ENCODE measurements at places on chromosomes 13 and 19.

DNA sequence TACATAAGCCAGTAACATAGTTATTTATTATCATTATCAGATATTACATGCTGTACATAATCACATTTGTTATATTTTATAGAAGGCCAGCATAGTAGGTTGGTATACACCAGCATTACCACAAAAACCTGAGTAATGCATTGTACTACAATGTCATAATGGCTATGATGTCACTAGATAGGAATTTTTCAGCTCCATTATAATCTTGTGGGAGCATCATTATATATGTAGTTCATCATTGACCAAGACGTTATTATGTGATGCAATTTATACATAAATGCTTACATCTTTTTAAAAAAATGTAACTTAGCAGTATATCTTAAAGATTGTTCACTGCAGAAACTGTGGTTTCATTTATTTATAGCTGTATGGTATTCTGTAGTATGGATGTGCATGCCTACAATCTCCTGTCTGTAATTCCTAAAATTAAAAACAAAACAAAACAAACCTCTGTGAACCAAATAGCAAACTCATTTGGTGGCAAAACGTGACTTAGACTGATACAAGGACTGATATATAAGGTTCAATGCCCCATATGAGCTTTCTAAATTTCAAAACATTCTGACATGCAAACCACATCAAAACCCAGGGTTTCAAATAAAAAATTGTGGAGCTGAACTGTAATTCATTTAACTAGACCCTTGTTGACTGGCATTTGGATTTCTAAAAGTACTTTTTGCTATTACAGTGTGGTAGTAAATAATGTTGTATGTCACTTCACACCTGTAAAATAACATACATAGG, 250.9 kb downstream of the DLEU7 start:
- no peak for DNase-seq

DNA sequence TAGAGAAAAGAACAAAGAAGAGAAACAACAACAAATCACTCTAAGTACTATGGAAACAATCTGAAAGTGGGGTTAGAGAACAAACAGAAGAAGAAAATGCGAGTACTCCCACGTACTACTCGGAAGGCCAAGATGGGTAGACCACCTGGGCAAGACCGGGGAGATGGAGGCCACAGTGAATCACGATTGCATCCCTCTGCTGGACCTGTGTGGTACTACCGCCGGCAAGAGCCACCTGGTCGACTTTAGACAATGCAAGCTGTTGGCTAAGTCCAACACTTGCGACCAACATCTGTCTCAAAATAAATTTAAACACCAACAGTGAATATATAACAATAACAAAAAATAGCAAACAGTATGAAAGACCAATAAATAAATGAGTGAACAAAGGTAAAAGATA, 45.5 kb upstream of the ZNF91 start:
- no peak for DNase-seq

DNA sequence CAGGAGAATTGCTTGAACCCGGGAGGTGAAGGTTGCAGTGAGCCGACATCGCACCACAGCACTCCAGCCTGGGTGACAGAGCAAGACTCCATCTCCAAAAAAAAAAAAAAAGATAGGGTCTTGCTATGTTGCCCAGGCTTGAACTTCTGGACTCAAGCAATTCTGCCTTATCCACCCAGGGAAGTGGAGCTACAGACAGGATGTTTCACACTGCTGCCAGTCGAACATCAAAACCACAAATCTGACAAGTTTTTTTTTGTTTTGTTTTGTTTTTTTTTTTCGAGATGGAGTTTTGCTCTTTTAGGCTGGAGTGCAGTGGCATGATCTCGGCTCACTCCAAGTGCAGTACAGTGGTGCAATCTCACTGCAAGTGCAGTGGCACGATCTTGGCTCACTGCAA, 10.8 kb downstream of the XPO4 start:
- DNase-seq, result no peak

GRCh38 chr13:109156181-109156935, 526.9 kb downstream of the MYO16 start:
- peak; percentile 57 for DNase-seq

GRCh38 chr13:65914716-65915115, 1315.4 kb downstream of the PCDH9 start:
- DNase-seq, result no peak

DNA sequence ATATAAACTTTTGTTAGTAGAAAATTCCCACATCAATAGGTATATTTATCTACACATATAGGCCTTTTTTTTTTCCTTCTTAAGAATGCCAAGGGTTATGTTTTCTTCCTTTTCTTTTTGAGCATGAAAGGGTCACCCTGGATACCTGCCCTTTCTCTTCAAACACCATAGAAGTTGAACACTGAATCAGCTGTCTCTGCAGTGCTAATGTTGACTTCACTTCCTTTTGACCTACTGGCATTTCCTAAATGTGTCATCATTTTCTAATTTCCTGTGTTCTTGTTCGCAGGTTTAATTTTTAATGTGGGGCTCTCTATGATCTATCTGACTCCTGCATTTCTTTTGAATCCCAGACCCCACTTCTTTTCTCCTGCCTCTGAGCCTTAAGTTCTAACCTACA, 532.0 kb downstream of the GPC6 start:
- peak; percentile 12 for DNase-seq

DNA sequence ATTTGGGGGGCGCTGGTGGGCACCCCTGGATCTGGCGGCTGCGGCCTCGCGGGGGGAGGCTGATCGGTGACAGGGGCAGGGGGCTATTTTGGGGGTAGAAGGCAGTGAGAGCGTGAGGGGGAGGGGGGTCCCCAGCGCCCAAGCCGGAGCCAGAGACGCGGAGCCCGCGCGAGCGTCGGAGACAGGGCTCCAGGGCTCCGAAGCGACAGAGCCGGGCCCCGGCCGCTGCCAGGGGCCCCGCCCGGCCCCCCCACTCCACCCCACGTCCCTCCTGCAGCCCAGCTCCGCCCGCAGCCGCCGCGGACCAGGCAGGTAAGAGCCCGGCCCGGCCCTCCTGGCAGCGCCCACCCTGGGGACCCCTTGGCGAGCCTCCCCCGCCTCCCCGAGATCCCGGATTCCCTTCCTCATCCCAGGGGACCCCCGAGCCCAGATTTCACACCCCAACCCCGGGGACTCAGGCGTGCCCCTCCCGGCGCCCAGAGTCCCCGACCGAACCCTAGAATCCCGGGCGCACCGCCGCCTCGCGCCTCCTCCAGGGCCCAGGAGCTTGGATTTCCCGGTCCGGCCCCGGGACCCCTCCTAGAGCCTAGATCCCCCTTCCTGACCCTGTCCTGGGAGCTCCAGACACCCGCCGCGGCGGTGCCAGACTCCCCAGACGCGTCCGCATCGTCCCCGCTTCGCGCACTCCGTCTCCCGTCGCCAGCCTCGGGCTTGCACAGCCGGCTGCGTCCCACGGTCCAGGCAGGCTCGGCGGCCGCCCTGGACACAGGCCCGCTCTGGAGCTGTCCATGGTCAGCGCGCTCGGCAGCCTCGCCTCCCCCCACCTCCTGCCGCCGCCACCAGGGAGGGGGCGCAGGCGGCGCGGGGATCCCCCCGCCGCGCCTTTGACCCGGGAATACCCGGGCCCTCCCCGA, at the start of gene PPFIA3:
Gene PPFIA3 (plus strand): TSS at position 134 of the 914 bp plus-strand sequence. CDS start 8,330 bp downstream, outside the sequence.
- peak; percentile 72 for DNase-seq

DNA sequence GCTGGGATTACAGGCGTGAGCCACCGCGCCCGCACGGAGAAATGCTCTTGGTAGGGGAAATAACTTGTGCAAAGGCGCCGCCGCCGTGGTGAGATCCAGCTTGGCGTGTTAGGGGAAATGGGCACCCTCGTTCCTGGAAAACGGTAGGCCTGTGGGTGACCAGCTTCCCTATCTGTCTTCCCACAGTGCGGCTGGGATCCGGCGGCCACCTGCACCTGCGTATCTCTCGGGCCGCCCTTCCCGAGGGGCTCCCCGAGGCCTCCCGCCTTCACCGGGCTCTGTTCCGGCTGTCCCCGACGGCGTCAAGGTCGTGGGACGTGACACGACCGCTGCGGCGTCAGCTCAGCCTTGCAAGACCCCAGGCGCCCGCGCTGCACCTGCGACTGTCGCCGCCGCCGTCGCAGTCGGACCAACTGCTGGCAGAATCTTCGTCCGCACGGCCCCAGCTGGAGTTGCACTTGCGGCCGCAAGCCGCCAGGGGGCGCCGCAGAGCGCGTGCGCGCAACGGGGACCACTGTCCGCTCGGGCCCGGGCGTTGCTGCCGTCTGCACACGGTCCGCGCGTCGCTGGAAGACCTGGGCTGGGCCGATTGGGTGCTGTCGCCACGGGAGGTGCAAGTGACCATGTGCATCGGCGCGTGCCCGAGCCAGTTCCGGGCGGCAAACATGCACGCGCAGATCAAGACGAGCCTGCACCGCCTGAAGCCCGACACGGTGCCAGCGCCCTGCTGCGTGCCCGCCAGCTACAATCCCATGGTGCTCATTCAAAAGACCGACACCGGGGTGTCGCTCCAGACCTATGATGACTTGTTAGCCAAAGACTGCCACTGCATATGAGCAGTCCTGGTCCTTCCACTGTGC, 2.4 kb downstream of the GDF15 start:
- DNase-seq, result peak; percentile 66

- DNase-seq, result peak; percentile 72
These were observed 12.5 kb downstream of the PEPD start for GRCh38 chr19:33508941-33509614.

- peak; percentile 56 for DNase-seq
These were observed at the start of gene TRAPPC6A for GRCh38 chr19:45177817-45178261. Gene TRAPPC6A (minus strand): TSS chr19:45178237. CDS start chr19:45178218, 19 bp downstream.

GRCh38 chr13:23119131-23119530, 61.6 kb upstream of the SGCG start:
- no peak for DNase-seq

- DNase-seq, result no peak
These were observed 68.8 kb downstream of the CBY2 start for GRCh38 chr13:45770886-45771285.

- no peak for DNase-seq
These were observed 11.4 kb downstream of the CSNK1A1L start for GRCh38 chr13:37094099-37094498.

DNA sequence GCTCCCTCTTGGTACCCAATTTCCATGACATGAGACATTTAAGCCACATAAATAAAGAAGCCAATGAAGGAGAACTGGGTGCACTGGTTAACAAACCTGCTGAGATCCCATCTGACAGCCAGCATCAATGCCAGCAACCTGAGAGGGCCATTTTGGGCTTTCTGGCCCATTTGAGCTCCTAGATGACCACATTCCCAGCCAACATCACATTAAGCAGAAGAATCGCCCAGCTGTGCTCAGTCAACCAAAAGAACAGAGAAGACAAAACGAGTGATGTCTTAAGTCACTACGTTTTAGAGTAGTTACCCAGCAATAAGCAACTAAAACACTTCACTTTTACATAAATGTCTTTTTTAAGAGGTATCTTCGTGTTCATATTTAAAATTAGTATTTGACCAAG, 21.9 kb downstream of the LCP1 start:
- no peak for DNase-seq

GRCh38 chr19:44072543-44073401, 813 bp downstream of the ZNF284 start:
- DNase-seq, result no peak

GRCh38 chr19:38640368-38640767, 7.1 kb upstream of the ACTN4 start:
- DNase-seq, result peak; percentile 71

DNA sequence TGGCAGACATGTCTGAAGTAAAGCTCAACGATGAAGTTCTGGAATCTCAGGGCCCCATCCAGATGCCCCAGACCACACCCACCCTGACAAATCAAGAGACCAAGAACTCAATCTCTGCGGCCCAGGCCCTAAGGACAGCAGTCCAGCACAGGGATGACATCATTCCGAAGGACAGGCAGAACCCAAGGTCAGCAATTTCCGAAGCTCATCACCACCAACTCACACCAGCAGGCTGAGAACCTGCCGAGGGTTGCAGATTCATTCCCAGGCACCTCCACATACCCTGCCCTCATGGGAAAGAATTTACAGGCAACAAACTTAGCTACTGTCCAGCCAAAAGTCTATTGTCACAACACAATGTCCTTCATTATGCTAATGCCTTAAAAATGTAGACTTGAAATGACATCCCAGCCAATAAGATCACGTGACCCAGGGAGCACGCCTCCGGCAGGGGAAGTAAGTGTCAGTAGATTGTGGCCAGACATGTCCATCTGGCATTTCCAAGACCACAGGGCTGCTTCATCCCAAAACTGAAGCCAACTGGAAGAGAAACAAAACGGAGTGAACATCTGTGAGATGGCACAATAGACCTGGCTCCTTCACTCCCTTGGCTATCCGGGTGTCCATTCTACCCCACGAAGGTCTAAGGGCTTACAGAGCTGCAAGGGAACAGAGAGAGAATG, 98.8 kb downstream of the CRYL1 start:
- DNase-seq, result no peak

- DNase-seq, result no peak
These were observed 108.7 kb downstream of the ESD start for GRCh38 chr13:46688306-46688705.

DNA sequence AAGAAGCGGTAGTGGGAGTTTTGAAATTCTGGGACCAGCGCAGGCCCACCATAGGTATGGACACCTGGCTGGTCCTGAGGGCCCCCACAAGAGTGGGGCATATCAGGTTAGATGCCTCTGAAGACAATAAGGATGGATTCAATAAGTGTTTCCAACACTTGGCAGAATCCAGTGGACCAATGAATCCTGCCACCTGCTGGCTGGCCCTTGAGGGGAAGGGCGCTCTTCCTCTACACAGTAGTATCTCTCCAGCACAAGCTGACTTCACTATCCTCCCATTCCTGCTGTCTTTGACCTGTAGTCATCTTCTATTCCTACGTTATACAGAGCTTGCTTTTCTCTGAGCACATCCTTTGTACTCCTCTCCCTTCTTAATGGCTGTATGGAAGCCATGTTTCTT, 199.7 kb upstream of the TSHZ3 start:
- no peak for DNase-seq

DNA sequence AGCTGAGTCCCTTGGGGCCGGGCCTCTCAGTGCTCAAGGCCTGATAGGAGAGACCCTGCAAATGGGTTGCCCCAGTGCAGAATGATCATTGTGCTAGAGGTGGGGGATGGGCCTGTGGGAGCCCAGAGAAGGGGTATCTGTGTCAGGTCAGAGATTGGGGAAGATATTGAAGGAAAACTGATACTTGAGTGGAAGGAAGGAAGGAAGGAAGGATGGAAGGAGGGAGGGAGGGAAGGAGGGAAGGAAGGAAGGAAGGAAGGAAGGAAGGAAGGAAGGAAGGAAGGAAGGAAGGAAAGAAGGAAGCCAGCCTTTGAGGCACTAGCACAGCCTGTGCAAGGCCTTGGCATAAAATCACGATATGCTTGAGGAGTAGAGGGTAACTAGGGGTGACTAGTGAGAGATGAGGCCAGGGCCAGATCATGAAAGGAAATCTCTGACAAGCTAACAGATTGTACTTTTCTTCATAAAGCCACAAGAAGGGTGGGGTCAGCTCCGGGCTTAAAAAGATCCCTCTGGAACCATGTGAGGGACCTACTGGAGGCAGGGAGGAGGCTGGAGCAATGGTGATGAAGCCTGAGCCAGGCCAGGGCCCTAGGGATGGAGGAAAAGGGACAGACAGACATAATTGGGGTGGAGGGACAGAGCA, 11.4 kb downstream of the PTH2 start:
- DNase-seq, result no peak

DNA sequence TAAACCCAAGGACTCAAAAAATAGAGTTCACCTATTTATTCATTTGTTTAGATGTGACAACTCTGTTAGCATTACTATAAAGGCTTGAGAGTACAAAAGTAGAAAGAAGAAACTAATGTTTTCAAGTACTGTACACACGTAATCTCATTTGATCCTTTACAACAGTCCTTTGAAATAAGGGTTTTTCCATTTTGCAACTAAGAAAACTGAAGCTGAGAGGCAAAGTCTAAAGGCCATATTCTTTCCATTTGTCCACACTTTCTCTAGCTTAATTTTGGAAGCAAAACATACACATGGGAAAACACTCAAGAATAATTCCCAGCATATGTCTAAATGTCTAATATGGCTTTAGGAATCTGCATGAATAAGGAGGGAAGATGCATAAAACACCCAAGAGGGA, 34.1 kb downstream of the ZAR1L start:
- no peak for DNase-seq
